ENCODE measurements at places on chromosomes 4 and X. TPM values are rescaled to one million over a fixed set of nuclear protein-coding genes. Genes with fewer than 3 reads are reported as not detected.

- no peak for DNase-seq
These were observed 103.5 kb downstream of the CNOT6L start for GRCh38 chr4:77715414-77716290.

DNA sequence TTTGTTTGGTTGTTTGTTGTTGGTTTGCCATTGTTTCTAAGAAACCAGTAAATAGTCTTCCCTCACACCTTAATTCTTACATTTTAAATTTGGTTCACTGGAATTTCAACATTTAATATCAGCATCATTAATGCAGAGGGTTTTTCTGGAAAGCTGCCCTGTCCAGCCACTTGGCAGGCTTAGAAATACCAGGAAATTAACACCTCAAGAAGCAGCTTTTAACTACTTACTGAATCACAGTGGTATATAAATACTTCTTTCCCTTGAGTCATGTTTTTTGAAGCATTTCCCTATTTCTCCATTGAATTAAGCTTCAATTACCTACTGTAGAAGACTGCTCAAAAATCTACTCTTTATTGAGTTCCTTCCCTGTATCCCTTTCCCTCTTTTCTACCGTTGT is 1221.1 kb upstream of the ADGRL3 start:
- DNase-seq, result no peak

DNA sequence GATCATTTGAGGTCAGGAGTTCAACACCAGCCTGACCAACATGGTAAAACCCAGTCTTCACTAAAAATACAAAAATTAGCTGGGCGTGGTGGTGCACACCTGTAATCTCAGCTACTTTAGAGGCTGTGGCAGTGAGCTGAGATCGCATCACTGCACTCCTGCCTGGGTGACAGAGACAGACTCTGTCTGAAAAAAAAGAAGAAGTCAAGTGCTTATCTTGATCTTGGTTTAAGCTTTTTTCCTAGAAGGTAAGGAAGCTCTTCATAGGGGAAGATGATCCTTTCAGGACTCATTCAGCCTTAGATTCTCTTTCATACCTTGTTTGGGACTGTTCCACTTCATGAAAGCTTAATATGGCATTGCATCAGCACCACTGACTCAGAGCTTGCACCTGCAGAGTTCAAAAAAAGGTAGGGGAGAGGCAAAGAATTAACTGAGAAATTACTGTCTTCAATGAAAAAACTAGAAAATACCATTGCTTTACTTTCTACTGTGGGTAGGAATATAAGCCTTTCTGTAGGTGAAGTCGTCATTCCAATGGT is 70.8 kb upstream of the EPGN start:
- DNase-seq, result no peak

- peak; percentile 71 for DNase-seq
These were observed 127.6 kb upstream of the INTU start for GRCh38 chr4:127505203-127505602.

- no peak for DNase-seq
These were observed 12.1 kb downstream of the DOK7 start for GRCh38 chr4:3475041-3475712.

GRCh38 chr4:169283114-169283509 is 12.4 kb upstream of the SH3RF1 start:
- DNase-seq, result no peak

- DNase-seq, result no peak
These were observed 1910.0 kb upstream of the TENM3 start for GRCh38 chr4:180333162-180333561.

GRCh38 chr4:101103381-101104142 is 243.8 kb downstream of the PPP3CA start:
- DNase-seq, result no peak

GRCh38 chr4:132195176-132195575 is 953.9 kb upstream of the PCDH10 start:
- DNase-seq, result no peak

- no peak for DNase-seq
These were observed 94.2 kb upstream of the SMIM31 start for GRCh38 chr4:164659765-164660164.

- DNase-seq, result no peak
These were observed 31.2 kb downstream of the ZNF827 start for GRCh38 chr4:145907390-145907789.

- no peak for DNase-seq
These were observed 50.7 kb downstream of the CLDN34 start for GRCh38 chrX:10017872-10018271.

DNA sequence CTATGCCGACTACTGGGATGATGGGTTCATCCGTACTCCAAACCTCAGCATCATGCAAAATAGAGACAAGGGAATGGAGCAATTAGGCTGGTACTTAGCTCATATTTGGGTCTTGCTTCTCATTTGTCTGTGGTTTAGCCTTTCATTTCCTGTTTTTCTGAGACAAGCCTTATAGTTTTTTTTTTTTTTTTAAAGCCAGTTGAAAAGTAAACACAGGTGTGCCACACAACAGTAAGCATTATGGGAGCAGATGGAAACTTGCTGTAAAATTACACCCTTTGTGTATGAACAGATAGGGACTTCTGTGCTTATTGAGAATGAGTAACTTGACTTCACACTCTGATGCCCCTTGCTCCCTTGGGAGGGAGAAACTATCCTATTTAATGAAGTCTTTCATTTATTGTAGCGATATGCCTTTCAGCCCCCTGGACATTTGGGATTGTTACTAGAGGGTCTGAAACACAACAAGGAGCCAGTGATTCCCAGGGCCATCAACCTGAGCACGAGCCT is 13.7 kb downstream of the RASSF6 start:
- no peak for DNase-seq

GRCh38 chrX:72304877-72305276 is 837 bp downstream of the CITED1 start:
- no peak for DNase-seq

- DNase-seq, result no peak
These were observed 320.2 kb upstream of the GATB start for GRCh38 chr4:152081024-152081423.

GRCh38 chr4:123621072-123621705 is 224.6 kb downstream of the SPRY1 start:
- DNase-seq, result no peak

- DNase-seq, result no peak
These were observed 233.6 kb downstream of the PCDH7 start for GRCh38 chr4:30953799-30954198.

DNA sequence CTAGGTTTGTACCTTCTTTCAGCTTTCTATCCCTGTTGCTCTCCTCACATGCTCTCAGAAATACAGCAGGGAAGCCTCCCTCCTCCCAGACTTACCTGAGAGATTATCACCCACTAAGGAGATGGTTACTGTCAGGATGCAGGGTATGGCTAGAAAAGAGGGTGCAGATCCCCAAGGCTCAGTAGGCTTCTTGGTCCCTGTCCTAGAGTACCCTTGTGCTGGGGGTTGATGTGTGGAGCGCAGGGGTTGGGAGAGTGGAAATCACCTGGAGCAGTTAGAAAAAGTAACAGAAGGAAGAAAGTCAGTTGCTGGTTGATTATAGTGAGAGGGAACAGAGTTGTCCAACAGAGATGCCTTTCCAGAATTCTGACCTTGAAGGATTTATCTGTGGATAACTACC is 80.2 kb downstream of the CNGA2 start:
- no peak for DNase-seq

DNA sequence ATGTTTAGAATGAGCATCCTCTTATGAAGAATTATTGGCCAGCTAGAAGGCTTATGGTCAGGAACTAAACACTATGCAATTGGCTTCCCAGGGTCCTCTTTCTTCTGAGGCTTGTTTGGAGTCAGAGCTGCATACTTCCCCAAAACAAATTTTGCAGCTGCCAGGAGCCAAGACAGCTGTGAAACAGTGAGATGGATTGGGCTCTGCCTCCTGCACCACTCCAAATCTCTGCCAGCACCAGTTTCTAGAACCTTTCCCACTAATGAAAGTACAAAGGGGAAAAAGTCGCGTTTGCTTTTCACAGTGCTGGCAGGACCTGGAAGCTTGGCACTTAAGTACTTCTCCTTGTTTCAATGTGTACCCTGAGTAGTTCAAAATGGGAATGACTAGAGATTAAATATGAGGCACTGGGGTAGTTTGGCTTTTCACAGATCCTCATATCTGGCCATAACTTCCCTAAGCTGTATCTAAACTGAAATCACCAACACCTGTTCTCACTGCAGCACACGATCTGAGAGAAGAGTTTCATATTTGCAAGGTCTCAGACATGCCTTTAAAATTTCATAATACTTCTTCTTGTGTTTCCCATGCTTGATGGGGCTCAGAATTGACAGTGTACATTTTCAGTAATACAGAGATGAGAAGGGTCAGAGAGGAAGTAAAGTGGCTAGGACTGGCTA is 20.7 kb upstream of the AR start:
- DNase-seq, result no peak

DNA sequence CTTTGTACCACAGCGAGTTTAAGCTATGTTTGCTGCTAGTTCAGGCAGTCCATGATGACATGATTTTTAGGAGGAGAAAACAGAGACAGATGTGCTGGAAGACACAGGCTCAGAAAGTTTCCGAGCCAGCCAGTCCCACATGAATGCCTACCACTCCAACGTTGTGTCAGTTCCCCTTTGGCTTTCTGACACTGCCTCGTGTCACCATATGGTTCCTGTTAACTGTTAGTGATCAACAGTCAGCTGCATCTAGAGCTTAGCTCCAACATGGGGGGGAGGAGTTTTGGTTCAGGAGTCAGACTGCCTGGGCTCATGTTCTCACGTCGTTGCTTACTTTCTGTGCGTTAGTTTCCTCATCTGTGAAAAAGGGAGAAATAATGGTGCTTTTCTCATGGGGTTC is 343.7 kb downstream of the MID1IP1 start:
- no peak for DNase-seq

- no peak for DNase-seq
These were observed 117.7 kb downstream of the PPA2 start for GRCh38 chr4:105356194-105356593.

Gene KCND1
- polyA plus RNA-seq, result 4.5 TPM

Gene RTL5
- polyA plus RNA-seq, result 29.8 TPM

Gene NPY2R
- 0.14 TPM for polyA plus RNA-seq

Gene GUCY1A1
- polyA plus RNA-seq, result 112 TPM
